NCI-H1105 (cell line): ENCODE measurements at places on chromosomes 3 and 15.

DNA sequence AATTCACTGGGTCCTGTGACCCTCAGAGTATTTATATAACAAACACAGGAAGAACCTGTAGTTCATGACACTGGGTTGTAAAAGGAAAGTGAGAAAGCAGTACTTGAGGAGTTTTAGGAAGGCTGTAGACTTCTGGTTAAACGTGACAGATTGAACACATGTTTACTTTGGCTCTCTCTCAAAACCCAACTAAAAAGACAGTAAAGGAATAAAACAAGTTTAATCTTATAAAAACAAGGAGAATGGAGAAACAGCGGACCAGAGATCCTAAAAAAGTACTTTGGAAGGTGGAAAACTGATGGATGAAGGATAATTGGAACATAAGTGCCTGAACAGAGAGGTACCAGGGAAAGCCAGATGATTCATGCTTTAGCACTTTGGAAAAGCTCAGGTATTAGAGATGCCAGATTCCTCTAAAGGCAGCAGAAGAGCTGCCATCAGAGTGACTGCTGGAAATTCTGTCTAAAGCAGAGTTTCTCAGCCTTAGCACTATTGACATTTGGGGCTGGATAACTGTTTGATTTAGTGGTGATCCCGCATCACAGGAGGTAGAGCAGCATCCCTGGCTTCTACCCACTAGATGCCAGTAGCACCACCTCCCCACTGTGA is 182.9 kb upstream of the RORA start:
- DNase-seq: no peak

- DNase-seq: no peak
Measured at GRCh38 chr3:1533763-1534162, 440.9 kb downstream of the CNTN6 start.

DNA sequence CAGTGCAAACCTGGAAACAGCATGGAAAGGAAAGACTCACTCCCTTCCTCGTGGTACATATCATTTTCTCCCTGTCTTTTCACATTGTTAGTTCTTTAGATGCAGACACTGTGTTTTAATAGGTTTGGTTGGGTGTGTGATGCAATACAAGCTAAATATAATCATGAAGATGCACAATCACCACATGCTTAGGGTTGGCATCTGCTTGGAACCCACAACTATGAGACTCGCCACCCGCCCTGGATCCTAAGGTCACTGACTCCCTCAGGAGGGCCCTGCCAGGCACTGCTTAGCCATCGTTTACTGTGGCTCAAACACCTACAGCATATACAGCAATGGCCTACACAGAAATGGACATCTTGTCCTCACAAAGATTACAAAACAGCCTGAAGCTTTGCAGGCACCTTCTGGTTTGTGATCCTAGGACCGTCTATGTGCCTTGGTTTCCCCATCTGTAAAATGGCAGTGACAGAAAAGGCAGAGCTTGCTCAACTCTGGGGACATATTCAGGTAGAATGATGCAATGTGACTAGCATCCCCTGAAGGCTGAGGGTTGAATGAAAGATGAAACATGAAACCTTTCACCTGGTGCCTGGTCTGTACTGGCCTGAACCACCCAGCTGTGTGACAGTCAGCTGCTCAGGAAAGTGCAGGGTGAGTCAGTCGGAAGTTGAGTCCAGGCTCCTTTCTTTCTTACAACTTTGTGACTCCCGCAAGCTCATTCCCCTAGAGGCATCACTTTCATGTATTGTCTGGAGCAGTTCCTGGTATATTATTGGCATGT is 123.6 kb upstream of the PFN2 start:
- peak; percentile 31 for DNase-seq

DNA sequence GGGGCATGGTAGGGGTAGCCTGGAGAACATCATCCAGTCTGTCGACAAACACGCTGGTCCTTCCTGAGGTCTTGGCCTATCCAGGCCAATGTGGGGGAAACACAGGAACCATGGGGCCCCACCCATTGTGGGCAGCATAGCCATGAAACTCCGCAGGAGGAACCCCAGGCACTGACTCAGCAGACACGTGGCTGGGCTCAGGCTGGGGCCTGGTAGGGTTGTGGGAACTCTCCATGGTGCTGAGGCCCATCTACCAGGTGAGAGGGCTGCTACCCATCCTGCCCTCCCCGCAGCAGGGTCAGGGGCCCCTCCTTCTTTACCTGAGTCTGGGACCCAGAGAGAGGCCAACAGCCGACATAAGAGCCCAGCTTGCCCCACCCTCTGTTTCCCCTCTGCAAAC is 22.6 kb upstream of the CACNA2D2 start:
- DNase-seq: no peak

- no peak for DNase-seq
Measured at GRCh38 chr15:66102563-66103292, 150.8 kb downstream of the MEGF11 start.

- no peak for DNase-seq
Measured at GRCh38 chr3:33331414-33331813, 54.2 kb downstream of the FBXL2 start.

GRCh38 chr3:53482227-53482626 is 12.2 kb upstream of the CACNA1D start:
- DNase-seq: no peak

- DNase-seq: no peak
Measured at GRCh38 chr15:65132878-65133547, 595 bp downstream of the PDCD7 start.

DNA sequence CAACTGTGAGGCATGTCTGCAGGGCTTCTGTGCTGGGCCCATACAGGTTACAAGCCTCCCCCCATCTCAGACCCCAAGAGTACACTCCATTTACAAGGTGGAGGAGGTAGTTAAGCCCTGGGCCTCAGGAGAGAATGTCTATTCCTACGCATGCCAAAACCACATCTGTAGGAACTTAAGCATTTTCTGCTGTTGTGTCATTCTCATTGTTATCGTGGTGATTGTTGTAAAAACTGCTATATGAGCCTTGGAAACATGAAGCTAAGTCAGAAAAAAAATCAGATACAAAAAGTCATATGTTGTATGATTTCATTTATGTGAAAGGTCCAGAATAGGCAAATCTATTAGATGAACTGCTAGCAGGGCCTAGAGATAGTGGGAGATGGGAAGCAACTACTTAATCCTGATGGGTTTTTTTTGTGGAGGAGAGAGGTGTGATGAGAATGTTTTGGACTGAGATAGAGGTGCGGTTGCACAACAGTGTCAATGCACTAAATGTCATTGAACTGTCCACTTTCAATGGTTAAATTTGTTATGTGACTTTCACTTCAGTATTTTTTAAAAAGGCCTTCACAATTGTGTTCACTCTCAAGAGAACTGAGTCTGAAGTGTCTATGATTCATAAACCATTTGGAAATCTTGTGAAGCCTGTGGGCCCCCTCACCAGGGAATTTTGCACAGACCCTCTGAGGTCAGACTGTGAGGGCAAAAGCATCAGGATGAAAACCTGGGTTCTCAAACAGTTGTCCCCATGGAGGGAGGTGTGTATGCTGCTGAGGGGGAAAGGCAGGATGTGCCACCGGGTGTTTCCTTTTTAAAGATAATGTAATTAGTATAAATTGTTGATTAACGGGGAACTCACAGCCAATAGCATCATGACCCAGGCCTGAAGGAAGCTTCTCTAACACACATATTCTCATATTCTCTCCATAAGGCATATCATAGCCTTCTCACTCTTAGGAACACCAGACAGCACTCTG is 3.2 kb downstream of the RTP3 start:
- no peak for DNase-seq

GRCh38 chr15:42836251-42836650 is 84.3 kb downstream of the TTBK2 start:
- DNase-seq: no peak

DNA sequence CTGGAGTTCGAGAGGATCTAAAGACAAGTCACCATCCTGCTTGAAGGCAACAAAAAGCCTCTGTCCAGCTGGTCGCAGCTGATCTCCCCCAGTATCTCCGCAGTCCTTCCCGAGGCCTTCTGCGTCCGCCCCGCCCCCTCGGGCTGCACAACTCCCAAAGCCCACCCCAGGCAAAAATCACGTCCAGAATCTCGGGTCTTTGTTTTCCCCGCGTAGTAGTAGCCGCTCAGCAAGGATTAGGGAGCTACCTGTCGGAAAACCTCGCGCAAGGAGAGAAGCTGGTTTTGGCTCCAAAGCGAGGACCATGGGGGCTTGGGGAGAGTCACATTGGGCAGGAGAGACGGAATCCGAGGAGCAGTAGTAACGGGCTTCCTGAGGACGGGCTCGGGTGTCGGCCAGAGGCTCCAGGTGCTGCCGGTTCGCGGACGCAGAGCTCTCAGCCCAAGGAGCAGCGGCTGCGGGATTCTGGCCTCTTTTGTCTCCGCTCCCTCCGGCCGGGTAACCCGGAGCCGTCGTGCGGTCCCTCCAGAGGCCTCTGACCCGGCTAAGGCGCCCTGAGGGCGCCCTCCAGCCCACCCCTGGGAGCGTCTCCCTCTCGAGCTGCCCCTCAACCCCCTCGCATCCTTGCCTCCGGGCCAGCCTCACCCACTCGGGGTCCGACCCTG is 401 bp downstream of the ZSCAN29 start:
- no peak for DNase-seq

DNA sequence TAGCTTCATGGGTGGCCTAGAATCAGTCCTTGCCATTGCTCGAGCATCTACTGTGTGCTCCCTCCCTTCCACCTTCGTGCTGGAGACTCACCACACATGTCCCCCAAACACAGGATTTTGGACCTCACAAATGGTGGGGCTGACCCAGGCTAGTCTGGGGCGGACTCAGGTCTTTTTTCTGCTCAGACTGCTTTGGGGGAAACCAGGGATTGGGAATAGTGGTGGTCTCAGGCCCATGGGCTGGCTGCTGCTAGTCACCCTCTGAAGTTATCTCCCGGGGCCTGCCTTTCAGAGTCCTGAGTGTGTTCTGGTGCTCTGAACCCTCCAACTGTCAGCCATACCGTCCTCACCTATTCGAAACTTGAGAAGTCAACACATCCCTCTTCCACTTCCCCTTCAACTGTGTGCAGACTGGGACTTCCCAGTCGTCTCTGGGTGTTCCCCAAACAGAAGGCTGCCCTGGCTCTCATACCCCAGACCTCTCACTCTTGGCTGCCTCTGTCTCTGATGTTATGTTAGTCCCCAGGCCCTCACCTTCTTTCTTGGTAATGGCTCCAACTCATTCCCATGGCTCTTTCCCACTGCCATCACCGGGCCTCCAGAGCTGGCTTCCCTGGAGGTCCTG is 46.0 kb downstream of the PPCDC start:
- DNase-seq: no peak

GRCh38 chr3:143935678-143936077 is 35.9 kb upstream of the DIPK2A start:
- DNase-seq: no peak

DNA sequence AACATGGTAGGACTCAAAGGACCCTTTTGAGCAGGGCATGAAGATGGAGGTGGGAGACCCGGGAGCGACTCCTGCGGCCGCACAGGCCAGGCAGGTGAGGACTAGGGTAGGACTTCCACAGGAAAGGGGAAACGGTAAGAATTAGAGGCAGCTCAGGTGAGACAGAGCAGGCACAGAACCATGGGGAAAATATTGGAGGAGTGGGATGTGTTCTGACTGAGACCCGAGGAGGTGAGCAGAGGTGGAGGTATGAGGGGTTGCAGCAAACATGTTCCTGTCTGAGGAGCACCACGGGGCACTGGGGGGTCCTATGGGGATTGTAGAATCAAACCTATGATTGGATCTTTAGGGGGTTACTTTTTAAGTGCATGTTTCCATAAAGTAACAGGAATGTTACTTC is 1.4 kb upstream of the ISG20 start:
- DNase-seq: no peak

GRCh38 chr3:185526349-185526951 is 25.9 kb downstream of the LIPH start:
- no peak for DNase-seq

GRCh38 chr15:49282366-49282765 is 112.3 kb downstream of the GALK2 start:
- no peak for DNase-seq

DNA sequence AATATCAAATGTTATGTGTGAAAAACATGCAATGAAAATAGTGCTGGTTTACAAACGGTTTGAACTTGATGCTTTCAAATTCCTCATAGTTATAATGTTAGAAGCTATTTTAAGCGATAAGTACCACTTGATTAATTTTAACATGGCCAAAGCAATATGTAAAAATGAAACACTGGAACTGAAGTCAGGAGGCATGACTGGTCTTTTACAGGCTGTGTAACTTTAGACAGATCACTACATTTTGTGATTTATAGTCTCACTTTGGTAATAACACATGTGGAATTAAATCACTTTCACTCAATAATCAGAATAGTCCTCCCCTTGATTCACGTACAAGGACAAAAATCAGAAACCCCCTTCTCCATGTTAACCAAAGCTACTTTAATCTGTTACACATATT is 482.7 kb upstream of the NECTIN3 start:
- no peak for DNase-seq

DNA sequence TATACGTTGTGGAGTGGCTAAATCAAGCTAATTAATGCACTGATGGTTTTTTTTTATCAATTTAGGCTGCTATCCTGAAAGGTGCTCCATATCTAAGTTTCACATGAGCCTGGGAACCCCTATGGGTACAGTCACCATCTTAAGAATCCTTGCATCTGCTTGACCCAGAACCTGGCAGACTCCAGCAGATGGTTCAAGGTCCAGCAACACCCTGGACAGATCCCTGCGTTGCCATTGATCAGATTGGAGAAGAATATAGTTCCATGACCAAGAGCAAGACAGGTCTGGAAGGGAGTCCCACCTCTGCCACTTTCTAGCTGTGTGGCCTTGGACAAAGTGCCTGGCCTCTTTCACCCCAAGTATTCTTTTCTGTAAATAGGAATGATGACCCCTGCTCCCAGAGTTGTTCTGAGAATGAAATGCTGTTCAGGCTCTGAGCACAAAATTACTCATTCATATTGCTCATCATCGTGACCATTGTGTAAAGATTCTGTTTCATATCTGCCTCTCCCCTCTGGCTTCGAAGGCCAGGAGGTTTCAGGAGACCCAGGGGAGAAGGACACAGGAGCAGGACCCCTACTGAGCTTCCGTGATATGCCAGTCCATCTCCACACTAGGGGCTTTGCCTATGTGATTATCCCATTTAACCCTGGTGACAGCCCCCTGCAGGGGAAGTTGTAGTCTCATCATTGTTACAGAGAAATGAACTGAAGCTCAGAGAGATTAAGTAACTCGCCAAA is 30.0 kb upstream of the TSEN2 start:
- DNase-seq: no peak
